Glomerular endothelial cell (primary cell): ENCODE measurements at places on chromosomes 16 and 17.

DNA sequence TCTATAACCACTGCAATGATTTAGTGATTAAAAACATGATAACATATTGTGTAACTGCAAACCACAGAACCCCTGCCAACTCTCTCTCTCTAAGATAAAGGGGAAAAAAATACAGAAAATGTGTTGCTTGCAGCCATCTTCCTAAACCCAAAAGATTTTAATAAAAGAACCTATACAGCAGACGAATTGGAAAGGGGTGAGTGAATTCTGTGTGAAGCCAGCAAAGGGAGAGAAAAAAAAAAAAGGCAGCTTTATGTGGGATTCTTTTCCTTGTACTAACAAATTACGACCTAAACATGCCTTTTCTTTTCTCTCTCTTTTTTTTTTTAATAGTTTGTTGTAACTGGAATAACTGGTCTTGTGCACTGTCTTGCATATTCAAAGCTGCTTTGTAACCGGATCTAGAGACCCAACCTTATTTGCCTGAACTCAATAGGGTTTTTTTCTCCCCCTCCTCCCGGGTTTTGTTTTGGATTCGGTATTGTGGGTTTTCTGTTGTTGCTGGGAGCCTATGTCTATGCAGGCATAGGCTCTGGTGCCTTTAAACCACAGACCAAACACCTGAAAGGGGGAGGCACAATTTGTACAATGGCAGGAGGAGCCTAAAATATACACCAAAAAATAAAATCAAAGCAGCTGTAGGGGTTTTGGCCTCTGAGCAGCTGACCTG lies 7.0 kb upstream of the ZFHX3 start:
- no peak for DNase-seq

DNA sequence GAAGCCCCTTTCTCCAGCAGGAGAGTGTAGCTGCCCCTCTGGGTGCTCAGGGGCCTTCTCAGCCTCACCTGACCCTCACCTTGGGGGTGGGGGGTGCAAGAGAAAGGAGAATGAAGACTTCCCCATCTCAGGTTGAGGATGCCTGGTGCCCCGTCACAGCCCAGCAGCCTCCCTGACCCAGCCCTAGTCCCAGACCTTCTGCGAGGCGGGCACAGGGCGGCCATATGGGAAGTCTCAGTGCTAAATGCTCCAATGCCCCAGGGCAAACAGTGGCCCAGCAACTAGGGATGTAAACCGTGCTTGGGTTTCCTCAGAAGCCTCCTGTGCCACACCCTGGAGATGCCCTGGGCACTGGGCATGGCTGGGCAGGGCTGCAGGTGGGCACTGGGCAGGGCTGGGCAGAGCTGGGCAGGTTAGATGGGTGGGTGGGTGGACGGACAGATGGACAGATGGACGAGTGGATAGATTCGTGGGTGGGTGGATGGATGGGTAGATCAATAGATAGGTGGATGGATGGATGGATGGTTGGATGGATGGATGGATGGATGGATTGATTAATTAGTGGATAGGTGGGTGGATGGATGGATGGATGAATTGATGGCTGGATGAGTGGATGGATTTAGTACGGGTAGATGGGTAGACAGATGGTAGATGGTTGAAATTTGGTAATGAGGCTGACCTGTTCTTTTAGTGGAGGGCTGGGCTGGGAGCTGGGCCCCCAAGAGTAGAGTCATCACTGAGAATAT lies 16.8 kb downstream of the TPSD1 start:
- DNase-seq, result no peak

DNA sequence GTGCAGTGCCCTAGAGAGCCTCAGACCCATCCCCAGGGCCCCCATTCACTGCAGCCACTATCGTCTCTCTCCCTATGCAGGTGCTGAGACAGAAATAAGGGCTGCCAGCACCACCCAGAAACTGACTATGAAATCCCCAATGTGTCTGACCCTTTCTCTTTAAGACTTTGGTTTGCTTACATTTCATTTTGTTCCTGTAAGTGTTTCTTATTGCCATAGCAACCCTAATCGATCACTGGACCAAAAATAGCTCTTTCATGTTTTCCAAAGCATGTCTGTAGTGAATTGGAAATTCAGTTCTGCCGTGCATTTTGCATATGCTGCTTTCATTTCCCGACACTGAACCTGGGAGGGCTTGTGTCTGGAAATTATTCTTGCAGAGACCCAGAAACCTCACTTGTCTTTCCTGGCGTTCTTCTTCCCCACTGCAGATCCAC lies 148.7 kb upstream of the NOL11 start:
- no peak for DNase-seq

- DNase-seq, result no peak
These were observed 981 bp downstream of the KCNH4 start for GRCh38 chr17:42179911-42180410.

- DNase-seq, result no peak
These were observed 21.7 kb downstream of the ATP6V0D1 start for GRCh38 chr16:67459066-67459860.

- DNase-seq, result no peak
These were observed 1.2 kb upstream of the MAFG start for GRCh38 chr17:81928544-81929252.

DNA sequence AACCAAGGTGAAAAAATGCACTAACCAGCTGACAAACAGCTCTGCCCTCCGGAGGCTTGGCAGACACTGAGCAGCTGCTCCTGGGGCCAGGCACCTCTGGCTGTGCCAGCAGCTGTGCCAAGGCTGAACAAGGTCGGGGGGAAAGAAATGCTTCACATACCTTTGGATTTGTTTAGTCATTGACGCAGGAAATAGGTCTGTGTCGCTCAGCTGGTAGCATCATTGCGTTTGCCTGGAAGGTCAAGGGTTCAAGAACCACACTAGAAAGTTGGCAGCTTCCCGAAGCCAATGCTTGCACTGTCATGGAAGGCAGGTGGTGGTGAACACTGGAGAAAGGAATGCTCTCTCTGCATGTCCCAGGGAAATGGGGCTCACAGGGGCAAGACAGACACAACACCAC lies 63.5 kb downstream of the PCTP start:
- peak; percentile 14 for DNase-seq

- no peak for DNase-seq
These were observed at the start of gene TTLL6 for GRCh38 chr17:48816774-48817590. TSS of gene TTLL6 (minus strand) at chr17:48817229. CDS start at chr17:48817072, 157 bp downstream.

DNA sequence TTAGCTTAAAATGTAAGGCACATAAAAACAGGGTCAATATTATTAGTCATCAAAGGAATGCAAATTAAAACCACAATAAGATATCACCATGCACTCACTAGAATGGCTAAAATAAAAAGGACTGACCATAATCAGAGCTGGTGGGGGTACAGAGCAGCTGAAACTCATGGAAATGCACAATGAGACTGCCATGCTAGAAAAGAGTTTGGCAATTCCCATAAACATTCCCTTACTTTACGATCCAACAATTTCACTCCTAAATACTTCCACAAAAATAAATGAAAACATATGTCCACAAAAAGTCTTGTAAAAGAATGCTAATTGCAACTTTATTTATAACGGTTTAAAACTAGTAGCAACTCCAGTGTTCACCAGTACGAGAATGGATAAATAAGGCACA lies 36.1 kb upstream of the ERCC4 start:
- no peak for DNase-seq

DNA sequence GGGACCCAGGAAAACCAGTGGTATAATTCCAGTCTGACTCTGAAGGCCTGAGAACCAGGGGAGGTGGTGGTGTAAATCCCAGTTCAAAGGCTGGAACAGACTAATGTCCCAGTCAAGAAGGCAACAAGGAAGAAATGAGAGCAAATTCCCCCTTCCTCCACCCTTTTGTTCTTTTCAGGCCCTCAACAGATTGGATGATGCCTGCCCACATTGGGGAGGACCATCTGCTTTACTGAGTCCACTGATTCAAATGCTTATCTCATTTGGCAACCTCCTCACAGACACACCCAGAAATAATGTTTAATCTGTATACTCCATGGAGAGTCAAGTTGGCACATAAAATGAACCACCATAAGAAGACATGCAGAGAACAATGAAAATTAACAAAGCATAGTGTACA lies 61.9 kb upstream of the CRYM start:
- DNase-seq, result no peak

GRCh38 chr17:63681530-63681929 lies 18.4 kb downstream of the LIMD2 start:
- DNase-seq, result no peak

GRCh38 chr16:84062734-84063640 lies 20.4 kb upstream of the SLC38A8 start:
- no peak for DNase-seq

DNA sequence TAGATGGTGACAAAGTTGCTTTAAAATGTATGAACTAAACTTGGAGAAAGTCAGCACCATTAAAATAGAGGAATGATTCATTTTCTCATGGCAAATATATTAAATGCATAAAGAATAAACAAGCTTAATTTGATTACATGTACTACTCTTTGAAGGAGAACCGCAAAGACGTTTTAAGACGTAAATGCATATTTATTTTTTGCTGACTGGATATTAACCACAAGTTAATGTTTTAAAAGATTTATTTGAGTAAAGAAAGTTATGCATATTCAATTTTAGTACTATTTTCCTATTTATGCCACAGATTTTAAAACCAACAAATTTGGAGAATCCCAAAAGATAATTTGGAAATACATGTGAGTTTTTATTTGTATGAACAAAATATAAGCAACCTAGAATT lies 1121.9 kb downstream of the CDH8 start:
- DNase-seq, result no peak

DNA sequence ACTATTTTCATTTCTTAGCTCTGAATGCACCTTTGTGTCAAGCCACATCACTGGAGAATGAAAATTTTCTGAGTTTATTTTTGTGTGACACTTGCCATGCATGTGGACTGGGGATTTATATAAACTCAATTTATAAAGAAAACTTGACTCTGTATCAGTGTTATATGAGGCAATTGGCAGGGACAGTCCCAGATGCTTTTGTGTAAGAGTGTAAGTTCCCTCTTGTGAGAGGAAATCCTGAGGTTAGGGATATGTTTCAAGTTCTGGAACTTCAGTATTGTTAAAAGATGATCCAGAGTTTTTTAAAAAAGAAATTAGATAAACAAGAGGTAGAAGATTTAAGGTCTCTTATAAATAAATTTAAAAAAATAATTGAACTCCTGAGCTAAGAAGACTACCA lies 10.9 kb upstream of the CCL8 start:
- DNase-seq, result no peak

DNA sequence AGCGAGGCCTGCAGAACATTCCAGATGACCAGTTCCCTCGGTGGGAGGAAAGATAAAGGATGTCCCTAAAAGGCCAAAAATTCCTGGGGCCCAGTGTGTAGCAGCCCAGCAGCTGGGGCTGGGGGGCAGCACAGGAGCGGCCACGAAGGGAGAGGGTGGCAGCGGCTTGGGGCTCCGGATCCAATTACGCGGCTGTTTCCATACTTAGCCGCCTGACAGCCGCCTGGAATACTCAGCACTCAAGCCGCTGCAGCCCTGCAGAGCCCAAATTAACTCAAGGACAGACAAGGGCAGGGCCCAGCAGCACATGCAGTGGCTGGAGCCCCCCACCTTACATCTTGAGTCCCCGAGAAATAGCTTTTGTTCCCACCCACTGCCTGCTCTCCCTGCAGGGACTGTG lies 1.3 kb downstream of the SRL start:
- DNase-seq, result no peak

- DNase-seq, result no peak
These were observed 17.4 kb downstream of the MFSD6L start for GRCh38 chr17:8781776-8782175.

GRCh38 chr16:3023669-3024478 lies at the start of the genes HCFC1R1 and THOC6:
TSS of gene HCFC1R1 (minus strand) at chr16:3023942. CDS start at chr16:3023941, 1 bp downstream.
TSS of gene THOC6 (plus strand) at chr16:3024035. CDS start at chr16:3024327, 292 bp downstream.
- DNase-seq, result peak; percentile 93

DNA sequence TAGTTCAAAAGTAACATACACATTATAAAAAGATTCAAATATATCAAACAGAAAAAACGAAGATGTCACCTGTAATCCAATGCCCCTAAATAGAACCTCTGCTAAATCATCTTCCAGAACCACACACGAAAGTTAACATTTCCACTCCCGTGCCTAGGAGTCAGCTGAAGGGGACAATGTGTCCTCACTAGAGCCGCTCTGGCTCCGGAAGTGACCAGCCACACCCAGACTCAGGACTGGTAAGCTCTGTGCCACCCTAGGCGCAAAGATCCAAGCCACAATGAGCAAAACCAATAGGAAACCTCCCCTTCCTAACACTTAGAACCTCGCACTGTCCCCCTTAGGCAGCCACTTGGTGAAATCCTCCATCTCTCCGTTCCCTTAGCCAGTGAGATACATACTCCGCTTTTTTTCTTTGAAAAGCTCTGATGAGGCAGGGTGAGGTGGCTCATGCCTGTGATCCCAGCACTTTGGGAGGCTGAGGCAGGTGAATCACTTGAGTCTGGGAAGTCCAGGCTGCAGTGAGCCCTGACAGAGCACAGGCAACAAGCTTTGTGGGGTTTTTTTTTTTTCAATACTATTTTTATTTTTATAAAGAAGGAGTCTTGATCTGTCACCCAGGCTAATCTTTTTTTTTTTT lies 11.8 kb downstream of the CTRB1 start:
- DNase-seq, result no peak

GRCh38 chr16:7289299-7289698 lies 43.3 kb upstream of the RBFOX1 start:
- DNase-seq, result no peak

- no peak for DNase-seq
These were observed at the start of gene CORO6 for GRCh38 chr17:29622337-29623282. TSS of gene CORO6 (minus strand) at chr17:29622912. CDS start at chr17:29621421, 1,491 bp downstream.

DNA sequence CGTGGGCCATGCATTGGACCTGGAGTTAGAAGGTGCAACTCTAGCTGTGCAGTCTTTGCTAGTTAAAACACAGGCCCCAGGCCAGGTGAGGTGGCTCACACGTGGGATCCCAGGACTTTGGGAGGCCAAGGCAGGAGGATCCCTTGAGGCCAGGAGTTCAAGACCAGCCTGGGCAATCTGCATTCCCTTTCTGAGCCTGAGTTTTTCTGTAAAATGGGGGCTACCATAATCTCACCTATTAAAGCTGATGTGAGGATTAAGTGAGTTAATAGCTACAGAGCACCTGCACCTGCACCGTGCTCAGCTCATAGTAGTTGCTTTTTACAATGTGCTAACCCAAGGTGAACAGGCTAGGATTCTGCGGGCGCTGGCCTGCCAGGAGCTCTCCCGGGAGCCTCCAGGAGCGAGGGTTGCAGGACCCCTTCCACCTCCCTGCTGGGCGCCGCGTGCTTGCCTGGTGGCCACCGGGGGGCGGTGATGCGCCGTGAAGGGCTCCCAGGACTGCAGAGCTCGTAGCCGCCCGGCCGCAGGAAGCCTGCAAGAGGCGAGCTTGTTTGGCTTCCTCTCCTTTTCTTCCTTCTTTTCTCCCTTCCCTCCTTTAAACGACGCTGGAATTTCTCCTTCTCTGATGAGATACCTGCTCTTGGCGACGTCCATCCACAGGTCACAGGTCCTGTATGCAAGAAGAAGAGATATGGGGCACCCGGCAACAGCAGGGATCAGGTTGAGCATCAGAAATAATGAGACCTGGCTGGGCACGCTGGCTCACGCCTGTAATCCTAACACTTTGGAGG lies 51.3 kb downstream of the ZFP90 start:
- no peak for DNase-seq

DNA sequence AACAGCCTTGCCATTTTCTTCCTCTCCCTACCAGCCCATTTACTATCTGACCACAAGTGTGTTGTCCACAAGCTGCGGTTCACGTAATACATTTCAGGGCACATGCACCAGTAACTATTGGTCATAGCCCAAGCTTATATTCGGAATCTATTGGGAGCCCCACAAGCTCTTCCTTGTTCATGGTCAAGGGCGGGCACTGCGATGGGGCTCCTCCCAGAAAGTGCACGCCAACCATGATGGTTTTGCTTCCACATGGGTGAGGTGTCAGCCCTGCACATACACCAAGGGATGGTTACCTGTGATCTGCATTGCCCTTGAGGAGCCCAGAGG lies 12.1 kb downstream of the THRA start:
- no peak for DNase-seq

- no peak for DNase-seq
These were observed 9.0 kb downstream of the HLF start for GRCh38 chr17:55273579-55274354.

- no peak for DNase-seq
These were observed 48.1 kb downstream of the KSR1 start for GRCh38 chr17:27504188-27504995.
